Stimulated activated CD8-positive, alpha-beta memory T cell treated with anti-CD3 and anti-CD28 coated beads, Interleukin-2, amount 100 ng/mL, for 1 hour (primary cell): ENCODE measurements at places on chromosomes 5 and 9.

- no peak for DNase-seq
These were observed 600.2 kb upstream of the TLE4 start for GRCh38 chr9:78971540-78971939.

DNA sequence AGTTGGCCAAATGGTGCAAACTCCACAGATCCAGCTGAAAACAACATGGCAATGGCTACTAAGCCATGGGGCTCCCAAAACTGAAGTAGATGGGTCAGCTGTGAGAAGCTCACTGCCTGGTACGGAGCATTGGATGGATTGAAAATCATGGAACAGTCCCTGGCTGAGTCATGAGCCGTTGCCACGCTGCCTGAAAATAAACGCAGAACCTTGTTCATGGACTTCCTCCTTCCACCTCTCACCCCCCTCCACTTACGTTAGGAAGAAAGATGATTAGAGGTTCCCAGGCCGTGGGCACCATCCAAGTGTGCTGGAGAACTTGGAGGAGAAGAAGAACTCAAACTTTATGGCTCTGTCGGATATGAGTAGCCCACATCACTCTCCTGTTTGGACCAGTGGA is 6.8 kb upstream of the DIPK1B start:
- no peak for DNase-seq

- no peak for DNase-seq
These were observed 616.1 kb downstream of the DTWD2 start for GRCh38 chr5:118371973-118372831.

GRCh38 chr9:128323212-128323730 is 632 bp downstream of the COQ4 start:
- no peak for DNase-seq

GRCh38 chr9:92032891-92033290 is 82.3 kb downstream of the SPTLC1 start:
- no peak for DNase-seq

- no peak for DNase-seq
These were observed 274.5 kb downstream of the TLE1 start for GRCh38 chr9:81414836-81415235.

DNA sequence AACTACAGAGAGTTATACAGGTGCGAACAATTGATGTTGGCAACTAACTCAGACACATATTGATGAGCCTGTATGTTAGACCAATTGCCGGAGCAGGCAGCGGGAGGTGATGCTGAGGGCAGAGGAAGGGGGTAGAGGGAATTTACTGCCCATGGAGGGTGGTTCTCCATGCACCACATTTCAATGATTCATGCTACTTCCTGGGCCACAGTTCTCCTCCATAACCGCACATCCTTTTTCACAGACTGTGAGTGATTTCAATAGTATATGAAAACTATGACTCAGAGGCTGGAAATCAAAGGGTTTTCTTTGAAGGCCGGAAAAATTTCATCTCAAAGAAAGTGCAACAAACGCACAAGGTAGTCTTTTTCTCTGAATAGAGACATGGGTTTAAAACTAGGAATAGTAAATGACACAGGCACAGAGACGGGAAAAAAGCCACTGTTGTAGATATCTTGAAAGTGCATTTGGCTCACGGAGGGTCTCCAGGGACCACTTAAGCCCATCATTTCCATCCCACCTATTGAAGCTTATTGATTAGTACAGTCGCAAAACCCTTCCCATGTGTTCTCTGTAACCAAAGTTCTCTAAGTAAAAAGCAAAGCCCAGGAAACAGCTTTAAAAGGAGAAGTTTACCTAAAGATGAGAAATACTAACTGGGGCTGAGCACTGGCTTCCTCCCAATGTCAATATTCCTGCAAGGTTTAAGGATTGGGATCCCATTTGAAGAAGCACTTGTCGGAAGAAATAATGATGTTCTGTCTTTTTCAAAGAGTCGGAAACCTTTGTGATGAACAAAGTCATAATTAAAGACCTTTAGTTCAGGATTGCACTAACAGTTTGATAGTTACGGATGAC is 28.0 kb upstream of the ADAM19 start:
- peak; percentile 51 for DNase-seq

GRCh38 chr5:178143901-178144300 is 9.8 kb downstream of the NHP2 start:
- DNase-seq, result no peak

DNA sequence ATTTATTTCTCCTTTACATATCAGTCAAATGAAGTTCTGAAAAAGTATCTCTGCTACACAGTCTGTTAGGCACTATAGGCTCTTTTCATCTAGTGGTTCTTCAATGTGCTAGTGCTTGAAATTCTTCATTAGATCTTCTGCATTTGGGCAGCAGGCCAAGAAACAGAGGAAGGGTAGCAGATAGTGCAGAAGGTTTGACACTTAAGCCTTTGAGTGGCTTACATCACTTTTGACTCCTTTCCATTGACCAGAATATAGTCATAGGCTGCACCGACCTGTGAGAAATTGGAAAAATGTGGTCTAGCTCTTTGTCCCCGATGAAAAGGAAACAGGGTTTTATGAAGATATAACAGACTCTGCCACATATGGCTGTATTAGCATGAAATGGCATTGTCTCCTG is 459.5 kb upstream of the PTGER4 start:
- no peak for DNase-seq

DNA sequence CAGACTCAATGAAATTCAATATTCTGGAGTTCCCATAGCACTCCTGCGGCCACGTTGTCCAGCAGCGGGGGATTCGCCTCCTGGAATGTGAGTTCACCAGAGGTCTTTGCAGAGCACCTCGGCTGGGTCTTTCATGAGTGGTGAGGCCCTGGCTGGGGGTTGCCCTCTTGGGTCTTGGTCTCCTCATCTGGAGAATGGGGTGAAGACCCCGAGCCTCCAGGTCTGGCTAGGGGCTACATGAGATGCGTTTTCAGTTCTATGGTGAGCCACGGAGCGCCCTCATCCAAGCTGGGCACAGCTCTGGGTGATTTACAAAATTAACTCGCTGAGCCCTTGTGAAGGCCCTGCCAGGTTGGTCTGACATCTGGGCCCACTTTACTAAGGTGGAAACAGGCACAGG is 37.5 kb upstream of the RXRA start:
- no peak for DNase-seq

DNA sequence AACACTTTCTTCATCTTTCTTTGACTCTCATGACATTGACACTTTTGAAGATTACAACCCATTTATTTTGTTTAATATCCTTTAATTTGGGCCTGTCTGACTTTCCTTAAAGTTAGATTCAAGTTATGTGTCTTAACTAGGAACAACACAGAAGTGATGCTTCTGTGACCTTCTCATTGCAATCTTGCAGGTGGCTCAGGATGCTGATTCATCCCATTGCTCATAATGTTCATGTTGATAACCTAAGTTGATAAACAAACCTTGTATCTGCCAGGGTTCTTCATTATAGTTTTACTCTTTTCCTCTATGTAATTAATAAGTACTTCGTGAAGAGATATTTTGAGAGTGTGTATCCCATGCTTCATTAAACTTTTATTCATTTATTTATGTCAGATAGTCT is 107.2 kb upstream of the SHB start:
- no peak for DNase-seq

DNA sequence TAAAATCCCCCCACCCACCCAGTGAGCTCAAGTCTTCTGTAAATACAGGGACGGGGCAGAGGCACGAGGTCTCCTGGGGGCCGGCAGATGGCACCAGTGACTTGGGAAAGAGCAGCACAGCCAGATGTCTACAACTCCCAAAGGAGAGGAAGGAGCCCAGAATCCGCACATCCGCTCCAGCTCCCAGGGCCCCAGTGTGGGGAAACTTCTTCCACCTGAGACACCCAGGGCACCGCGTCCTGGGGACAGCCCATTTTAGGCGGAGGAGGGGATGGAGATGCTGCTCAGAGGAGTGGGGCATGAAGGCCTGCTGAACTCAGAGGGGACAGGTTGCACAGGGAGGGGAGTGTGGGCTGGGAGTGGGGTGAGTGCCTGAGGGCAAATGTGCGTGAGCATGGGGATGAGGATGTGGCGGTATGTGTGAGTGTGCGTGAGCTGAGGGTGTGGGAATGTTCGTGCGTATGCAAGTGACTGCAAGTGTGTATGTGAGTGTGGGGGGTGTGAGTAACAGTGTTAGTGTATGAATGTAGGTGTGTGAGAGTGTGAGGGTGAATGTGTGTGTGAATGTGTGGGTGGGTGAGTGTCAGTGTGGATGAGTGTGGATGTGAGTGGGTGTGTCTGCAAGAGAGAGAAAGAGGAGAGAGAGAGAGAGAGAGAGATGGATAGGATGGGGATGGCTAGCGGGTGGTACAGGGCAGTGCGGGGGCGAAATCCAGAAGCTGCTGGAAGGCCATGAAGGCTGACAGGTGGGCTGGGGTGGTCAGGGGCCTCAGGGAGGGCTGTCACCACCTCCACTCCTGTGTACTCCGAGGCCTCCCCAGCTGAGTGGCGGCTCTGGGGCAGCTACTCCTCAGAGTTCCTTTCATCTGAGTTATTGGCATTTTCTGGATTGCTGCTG is 63.5 kb downstream of the DUSP1 start:
- DNase-seq, result no peak

DNA sequence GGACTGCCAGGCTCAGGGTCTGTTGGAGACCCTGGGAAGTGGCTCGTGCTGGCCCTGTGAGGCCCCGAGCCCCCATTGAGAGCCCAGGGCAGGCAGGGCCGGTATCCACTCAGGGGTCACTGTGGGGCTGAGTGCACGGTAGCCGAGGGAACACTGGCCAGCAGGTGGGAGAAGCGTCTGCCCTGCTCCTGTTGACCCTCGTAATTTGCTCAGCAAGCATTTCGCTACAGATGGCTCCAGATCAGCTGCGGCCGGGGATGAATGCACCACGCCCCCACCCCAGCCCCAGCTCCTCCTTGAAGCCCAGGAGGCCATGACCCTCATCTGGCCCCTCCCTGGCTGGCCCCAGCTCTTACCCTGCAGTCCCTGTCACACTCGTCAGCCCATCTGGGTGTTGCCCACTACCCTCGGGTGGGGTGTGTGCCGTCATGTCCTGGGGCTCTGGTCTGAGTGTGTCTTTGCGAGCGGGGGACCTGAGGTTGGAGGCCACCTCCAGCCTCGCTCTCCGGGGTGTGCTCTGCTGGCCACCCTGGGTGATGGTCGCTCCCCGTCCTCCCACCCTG is 6.1 kb upstream of the NRARP start:
- no peak for DNase-seq

DNA sequence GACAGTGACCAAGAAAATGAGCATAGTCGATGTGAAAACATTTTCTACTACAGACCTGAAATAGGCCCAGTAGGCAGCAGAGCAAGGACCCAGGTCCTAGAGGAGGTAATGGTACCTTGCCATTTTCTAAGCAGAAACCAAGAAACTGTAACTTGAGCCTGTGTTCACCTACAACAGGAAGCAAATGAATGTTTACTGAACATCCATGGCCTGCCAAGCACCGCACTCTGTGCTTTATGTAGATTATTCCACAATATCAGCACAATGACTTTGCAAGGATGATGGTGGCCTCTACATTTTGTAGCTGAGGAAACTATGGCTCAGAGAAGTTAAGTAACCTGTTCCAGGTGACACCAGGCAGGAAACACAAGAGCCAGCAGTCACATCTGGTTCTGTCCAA is 215.3 kb downstream of the SPOCK1 start:
- DNase-seq, result no peak

- DNase-seq, result no peak
These were observed 9.2 kb upstream of the OTULINL start for GRCh38 chr5:14572385-14572784.

- no peak for DNase-seq
These were observed 62.3 kb downstream of the CXXC5 start for GRCh38 chr5:139710319-139711066.

GRCh38 chr5:24850926-24851486 is 206.2 kb upstream of the CDH10 start:
- no peak for DNase-seq
